ENCODE measurements at places on chromosomes 2 and 18. TPM values are rescaled to one million over a fixed set of nuclear protein-coding genes. Genes with fewer than 3 reads are reported as not detected.

DNA sequence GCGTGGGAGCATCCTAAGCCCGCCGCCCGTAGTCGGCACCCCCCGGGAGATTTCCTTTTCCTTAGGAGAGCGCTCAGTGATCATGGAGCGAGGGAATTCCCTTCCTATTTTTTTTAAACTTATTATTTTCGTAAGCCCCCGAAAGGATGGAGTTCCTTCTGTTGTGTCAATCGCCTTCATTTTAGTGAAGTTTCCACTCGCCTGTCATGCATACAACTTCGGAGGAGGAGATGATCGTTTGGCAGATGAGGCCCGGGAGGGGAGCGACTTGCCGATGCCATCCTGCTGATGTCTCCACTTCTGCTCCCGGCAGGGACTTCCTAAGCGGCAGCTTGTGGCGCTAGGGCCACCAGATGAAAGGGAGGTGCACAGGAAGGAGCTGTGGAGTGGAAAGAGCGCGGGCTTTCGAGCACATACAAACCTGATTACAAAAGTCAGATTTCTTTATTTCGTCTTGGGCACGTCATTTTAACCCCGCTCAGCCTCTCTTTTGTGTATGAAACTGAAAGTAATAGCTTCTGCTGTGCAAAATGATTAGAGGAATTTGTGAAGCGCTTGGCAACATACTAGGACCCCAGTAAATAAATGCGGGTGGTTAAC lies at the start of gene ADGRF3:
TSS of gene ADGRF3 (minus strand) at position 336 of the 600 bp plus-strand sequence. CDS start 555 bp downstream, outside the sequence.
- DNase-seq = peak; percentile 38

Gene RUFY4
- total RNA-seq = not detected

- peak; percentile 52 for DNase-seq
Measured at GRCh38 chr2:230987137-230988020, 8.5 kb upstream of the SPATA3 start.

DNA sequence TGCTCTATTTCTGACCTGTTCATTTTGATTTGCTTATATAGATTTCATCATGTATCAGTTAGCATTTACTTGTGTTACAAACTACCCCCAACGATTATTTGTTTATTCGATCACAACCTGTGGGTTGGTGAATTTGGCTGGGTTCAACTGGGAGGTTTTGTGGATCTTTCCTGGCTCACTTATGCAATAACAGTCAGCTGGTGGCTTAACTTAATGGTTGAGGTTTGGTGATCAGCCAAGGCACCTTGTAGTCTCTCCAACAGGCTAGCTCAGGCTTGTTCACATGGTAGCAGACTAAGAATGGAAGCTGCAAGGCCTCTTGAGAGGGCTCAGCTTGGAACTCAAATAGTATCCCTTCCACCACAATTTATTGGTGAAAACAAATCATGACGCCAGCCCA lies 5.4 kb upstream of the PUM2 start:
- peak; percentile 91 for DNase-seq

GRCh38 chr2:106073678-106074406 lies 120.3 kb downstream of the UXS1 start:
- DNase-seq = no peak

Gene TMEM131
- total RNA-seq = 45.9 TPM

- DNase-seq = no peak
Measured at GRCh38 chr2:217491271-217491670, 511.5 kb downstream of the TNS1 start.

GRCh38 chr2:234502919-234503285 lies 6.0 kb upstream of the ARL4C start:
- no peak for DNase-seq

DNA sequence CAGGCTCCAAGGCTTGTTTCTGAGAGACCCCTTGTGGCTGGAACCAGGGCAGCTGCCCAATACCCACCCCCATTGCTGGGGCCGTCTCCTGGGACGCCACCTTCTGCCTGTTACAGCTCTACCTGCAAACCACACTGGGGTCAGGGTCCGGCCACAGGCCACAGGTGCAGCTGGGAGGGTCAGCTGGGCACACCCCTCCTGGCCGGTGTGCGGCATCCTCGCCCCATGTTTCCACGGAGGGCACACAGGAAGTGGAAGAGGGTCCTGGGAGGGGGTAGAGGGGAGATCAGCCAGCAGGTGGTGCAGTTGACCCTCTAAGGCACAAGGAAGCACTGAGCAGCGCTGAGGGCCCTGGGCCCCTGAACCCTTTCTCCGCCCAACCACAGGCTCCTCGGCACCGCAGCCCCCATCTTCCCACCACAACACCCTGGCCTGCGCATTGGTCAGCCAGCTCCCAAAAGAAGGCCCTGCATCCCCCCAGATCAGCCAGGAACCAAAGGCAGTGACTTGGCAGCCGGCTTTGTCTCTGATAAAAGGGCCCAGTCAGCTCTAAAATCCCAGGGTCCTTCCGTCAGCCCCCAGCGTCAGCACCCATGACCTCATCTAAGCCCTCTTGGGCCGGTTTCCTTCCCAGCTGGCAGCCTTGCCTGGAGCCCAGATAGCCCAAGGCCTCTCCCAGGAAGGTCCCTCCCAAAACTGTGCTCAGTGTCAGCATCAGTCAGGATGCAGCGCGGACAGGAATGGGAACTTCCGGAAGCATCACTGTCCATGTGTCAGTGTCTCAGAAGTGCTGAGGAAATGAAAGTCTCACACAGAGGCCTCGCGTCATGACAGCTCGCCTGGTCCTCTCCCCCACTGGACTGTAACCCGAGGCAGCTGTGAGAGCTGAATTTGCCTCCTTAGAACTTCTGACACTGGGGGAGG lies 1.7 kb downstream of the ERFE start:
- DNase-seq = no peak

DNA sequence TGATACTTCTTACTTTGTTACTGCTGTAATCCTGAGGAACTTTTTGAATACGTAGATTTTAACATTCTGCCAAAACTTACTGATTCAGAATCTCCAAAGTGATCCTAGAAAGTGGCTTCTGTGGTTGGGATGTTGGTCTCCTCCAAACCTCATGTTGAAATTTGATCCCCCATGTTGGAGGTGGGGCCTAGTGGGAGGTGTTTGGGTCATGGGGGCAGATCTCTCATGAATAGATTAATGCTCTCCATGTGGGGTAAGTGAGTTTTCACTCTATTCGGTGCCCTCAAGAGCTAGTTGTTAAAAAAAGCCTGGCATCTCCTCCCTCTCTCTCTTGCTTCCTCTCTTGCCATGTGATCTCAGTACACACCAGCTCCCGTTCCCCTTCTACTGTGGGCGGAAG lies 329.9 kb downstream of the HRH4 start:
- no peak for DNase-seq

Gene SOCS6
- 21.9 TPM for total RNA-seq

DNA sequence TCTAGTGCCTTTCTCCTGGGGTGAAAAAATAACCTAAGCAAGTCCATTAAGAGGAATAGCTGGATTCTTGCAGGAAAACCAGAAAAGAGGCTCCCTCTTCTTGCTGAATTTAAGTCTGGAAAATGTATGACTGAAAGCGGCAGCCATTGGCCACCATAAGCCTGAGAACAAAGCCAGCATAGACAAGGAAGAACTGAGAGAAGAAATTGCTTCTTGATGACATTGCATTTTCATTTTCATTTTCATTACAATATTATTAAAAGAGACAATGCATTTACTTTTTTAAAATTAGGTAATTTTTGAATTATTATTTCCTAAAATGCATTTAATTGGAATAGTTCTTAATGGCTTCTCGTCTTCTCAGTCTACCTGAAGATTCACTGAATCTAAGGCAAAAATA lies 1157.5 kb upstream of the ZEB2 start:
- no peak for DNase-seq

DNA sequence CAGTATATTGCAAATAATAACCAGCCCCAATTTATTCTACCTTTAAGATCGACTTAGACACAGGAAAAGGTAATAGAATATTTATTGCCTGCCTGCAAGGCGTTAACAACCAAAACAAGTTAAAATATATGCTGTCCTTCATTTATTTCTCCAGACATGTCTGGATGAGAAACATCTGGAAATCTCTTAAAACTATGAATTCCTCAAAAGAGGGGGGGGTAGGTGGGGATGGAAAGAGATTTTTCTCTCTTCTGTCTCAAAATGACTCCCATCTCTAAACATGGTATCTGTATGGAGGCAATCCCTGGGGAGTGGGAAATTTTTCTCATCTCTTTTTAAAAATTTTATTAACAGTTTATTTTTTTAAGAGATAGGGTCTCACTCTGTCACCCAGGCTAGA lies 113.0 kb downstream of the CDH2 start:
- DNase-seq = no peak

- no peak for DNase-seq
Measured at GRCh38 chr2:187475499-187476248, 27.6 kb upstream of the CALCRL start.

DNA sequence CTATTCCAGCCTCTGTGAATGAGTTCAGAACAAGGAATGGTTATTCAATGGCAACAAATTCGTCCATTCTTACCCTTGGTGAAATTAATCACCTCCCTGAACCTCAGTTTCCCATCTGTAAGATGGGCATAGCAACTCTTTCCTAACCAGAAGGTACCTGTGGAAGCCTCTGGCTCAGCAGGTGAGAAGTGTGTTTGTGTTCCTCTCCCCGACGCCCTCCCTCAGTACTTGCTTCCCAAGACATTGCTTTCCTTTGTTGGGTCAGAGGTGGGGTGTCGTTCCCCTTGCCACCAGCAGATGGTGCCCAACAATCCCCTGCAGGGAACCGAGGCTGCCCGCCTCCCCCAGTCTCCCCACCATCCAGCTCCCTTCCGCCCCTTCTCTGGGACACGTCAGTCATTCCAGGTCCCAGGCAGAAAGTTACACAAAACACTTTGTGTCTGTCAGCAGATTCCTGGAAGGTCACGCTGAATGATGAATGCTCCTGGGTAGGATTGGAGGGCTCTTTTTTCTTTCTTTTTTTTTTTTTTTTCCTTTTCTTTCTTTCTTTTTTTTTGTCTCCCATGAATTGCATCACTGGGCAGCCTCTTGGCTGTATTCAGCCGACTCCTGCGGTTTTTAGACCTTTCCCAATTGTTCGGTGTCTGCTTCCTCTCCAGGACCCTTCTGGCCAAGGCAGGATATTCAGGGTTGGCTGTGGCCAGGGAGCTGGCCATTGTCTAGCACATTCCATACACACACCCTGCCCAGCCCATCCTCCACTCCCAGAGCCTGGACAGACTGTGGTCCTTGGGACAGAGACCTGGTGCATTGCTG lies 117.3 kb downstream of the LPIN1 start:
- peak; percentile 90 for DNase-seq

DNA sequence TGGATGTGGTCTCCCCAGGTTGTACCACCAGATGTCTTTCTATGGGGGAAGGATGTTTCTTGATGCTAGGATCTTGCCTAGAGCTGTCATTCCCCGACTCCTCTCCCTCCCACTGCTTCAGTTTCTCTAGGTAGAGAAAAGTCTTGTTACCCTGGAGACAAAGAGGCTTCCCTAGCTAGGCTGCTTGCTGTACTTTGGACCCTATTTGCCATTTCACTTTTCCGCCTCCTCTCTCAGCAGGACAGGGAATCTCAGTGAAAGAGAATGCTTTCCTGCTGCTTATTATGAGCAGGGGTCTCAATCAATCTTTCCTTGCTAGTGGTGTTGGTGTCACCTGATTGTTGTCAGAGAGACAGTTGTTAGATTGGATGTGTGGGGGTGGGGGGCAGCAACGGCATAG lies 818.8 kb upstream of the GYPC start:
- DNase-seq = no peak

DNA sequence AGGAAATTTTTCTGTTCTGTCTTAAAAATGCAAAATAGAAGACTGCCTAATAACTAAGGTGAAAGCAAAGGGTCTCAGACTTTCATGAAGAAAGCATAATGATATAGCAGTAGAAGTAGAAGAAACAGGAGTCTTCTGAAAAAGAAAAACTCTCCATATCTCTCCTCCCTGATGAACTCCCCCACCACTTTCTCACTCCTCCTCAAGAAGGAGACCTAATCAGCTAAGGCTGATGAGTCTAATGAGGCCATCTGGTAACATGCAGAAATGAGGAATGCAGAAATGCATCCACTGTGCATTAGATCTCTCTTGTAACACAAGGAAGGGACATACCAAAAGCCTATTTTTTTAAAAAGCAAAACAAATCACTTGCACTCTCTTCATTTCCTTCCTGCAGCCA lies 273.7 kb upstream of the UBE2E3 start:
- no peak for DNase-seq

DNA sequence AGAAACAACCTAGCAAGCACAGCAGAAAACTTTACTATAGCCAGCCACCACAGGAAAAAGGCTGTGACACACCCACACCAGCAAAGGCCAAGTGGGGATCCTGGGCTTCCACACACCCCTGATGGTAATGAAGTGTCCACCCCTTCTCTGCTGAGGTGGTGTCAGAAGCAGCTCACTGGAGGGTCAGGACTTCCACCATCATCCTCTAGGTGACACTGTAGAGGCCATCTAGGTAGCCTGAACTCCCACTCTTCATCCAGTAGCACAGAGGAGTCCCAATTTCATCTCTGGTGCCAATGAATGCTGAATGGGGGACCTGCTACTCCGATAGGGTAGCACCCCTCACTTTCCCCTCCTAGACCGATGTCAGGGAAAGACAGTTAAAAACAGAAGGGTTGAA lies 1544.4 kb downstream of the LRP1B start:
- peak; percentile 19 for DNase-seq

DNA sequence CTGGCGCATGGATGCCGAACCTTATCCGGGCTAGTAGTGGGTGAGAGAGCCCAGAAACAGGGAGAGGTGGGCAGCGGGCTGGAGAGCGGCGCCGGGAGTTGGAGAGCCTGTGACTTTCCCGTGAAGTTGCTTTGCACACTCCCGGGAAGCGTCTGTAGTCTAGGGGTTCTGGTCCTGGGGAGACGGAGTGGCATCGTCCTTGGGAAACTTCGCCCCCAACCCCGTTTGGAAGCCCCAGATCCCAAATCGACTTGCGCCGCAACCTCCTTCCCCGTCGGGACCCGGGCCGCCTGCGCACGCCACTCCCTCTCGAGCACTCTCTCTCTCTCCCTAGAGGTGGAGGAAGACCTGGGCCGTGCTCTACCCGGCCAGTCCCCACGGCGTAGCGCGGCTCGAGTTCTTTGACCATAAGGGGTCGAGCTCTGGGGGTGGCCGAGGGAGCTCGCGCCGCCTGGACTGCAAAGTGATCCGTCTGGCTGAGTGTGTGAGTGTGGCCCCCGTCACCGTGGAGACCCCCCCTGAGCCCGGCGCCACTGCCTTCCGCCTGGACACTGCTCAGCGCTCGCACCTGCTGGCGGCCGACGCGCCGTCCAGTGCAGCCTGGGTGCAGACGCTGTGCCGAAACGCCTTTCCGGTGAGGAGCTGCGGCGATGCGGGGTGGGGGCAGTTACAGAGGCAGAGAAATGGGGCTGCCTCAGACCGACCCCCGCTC lies 456 bp downstream of the DOK1 start:
- DNase-seq = peak; percentile 28

Gene REG3A
- not detected for total RNA-seq

Measured in LHCN-M2 (cell line).